ENCODE measurements at places on chromosomes 11 and 22.

DNA sequence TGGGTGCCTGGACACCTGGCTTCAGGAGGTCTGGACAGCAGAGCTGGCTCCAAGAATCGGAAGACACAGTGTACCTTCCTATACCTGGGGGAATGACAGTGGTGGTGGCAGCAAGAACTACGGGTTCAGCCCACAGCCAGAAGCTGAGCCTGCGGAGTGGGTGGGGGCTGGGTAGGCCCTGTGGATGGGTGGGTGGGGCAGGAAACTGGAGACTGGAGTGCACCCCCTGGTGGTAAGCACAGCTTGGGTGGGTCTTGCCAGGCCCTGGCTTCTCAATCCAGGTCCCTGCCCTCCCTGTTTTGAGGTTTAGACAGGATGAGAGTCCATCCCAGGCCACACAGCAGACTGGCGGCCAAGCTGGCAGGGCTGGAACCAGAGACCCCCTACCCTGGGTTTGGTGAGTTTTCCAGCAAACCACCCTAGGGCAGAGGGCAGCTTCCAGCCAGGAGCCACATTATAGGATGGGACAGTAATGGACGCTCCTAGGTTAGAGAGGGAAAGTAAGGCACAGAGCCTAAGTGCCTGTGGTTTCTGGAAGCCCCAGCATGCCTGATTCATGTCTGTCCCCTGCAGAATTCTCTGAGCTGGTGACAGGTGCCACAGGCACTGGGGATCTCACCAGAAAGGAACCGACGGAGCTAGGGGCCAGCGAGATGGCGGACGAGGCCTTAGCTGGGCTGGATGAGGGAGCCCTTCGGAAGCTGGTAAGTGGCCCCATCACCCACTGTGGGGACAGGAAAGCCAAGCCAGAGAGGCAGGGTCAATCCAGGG is 1.7 kb downstream of the SMTN start:
- no peak for DNase-seq

GRCh38 chr11:95231881-95232605 is 1.0 kb upstream of the SESN3 start:
- DNase-seq = peak; percentile 55

DNA sequence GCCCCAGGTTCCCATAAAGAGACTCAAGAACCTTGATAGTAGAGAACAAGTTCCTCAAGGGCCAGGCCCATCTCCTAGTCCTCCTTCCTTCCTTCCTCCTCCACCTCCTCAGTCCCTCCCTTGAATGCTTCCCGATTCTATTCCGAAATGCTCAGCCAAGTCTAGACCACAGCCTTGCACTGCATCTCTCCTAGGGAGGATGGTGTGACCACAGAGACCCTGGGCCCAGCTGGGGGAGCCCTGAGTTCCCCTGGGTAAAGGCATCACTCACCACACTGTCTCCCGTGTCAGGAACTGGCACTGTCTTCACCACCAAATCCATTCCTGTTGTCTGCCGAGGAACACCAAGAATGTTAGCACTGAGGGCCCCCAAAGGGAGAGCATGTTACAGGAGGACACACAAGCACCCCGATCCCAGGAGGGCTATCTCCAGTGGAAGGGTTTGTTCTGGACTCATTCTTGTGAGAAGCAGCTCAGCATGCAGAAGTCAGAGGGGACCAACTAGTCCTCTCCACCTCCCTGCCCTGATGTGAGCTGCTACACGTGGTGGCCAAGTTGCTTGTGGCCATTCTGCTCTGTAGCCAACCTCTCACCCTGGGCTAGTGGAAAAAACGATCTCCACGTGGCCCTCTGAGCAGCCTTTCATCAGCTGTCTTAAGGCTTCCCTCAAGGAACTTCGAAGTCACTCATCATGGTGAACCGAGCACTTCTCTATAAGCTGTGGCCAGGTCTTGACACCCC is 8.7 kb downstream of the IFT27 start:
- DNase-seq = no peak

DNA sequence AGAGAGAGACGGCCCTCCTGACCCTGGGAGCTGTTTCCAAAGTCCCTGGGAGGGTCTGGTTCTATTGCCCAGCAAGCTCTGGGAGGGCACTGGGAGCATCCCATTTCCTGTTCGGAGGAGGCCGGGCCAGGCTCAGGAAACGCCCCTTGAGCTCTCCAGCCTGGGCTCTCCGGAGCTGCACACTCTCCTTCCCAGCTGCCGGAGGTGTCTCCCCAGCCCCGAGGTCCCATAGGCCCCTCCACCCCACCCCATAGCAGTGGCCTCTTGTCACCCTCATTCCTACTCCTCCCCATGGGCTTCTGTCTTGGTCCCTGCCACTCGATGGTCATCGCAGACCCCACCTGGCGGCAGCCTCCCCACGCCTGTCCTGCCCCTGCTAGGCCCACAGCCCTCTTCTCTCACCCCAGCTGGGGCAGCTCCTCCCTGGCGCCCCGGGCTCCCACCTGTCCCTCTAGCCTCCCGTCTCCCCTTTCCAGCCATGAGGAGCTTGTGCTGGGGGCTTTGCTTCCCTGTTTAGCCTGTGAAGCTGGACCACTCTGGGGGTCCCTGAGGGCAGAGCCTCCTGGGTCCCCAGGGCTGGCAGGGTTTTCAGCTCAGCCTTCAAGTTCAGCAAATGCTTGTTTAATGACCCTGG is 2.8 kb downstream of the TSPAN32 start:
- DNase-seq = no peak

- no peak for DNase-seq
Measured at GRCh38 chr11:96863520-96863919, 473.7 kb downstream of the JRKL start.

- DNase-seq = no peak
Measured at GRCh38 chr22:48488611-48489511, 1338.8 kb downstream of the BRD1 start.

GRCh38 chr22:19971276-19972124 is 29.9 kb upstream of the TXNRD2 start:
- DNase-seq = no peak

DNA sequence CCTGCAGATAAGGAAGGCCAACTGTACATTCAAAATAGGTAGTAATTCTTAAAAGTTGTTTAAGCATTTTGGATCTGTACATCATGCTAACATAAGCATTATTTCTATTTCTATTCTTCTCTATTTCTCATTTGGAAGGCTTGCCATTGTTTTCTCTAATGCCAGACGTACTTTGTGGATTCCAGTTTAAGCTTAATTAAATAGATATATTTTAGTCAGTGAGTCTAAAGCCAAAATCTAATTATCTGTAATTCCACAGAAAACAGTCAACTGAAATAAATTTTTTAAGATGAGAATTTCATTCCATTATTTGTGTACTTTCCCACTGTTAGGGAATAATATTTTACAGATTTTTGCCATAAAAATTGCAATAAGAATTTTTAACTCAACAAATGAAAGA is 123.0 kb downstream of the LUZP2 start:
- no peak for DNase-seq

DNA sequence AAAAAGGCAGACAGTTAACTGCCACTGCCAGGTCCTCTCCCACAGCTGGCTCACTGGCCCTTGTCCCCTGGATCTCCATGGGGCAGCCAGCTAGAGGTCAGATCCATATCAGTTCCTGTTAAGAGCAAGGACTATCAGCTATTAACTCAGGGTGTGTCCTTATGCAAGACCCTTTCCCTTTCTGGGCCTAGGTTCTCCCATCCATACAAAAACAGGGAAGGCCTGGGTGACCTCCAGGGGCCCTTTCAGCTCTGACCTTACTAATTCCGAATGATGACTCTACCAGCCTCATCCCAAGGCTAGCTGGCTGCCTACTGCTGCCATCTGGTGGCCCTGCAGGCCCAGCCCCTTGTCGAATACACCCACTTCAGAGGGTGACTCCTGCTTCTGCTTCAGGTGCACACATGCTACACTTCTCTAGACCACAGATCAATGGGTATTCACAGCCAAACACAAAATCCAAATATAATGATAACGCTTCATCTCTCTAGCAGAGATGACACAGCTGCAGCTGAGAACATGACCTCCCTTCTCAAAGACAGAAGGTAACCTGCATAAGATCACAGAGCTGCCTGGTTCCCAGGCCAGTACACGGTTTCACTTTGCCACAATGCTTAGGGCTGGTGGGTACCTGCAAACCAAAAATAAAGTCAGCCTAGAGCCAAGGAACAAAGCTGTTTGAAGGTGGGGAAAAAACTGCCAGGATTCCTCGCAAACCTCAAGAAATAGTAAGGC is 34.1 kb downstream of the SERGEF start:
- DNase-seq = no peak

DNA sequence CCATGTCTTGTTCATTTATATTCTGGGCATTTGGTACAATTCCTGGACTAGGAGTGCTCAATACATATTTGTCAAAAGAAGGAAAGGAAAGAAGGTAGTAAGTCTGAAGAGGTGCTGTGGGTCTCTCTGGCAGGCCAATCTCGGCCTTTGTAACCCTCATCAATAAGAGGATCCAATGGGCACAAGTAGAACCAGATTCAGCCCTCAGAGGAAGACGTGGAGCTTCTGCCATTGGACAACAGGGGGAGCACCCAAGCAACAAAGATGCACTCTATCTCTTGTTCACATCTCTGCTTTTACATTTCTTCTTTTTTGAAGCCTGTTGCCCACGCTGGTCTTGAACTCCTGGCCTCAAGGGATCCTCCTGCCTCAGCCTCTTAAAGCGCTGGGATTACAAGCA is 2.2 kb upstream of the VPS11 start:
- no peak for DNase-seq

- DNase-seq = no peak
Measured at GRCh38 chr11:77027275-77027674, 6.9 kb upstream of the B3GNT6 start.

- DNase-seq = no peak
Measured at GRCh38 chr11:101428918-101429317, 154.9 kb downstream of the TRPC6 start.

DNA sequence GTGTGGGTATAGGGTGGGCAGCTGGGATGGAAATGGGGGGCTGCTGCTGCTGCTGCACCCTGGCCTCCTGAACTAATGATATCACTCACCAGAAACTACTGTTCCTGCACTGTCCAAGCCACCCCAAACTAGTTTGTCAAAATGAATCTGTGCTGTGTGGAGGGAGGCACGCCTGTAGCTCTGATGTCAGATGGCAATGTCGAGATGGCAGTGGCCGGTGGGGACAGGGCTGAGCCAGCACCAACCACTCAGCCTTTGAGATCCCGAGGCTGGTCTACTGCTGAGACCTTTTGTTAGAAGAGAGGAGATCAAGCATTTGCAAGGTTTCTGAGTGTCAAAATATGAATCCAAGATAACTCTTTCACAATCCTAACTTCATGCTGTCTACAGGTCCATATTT is 1.3 kb downstream of the RAG1 start:
- no peak for DNase-seq

GRCh38 chr11:73077454-73077853 is 64.7 kb downstream of the FCHSD2 start:
- DNase-seq = no peak

GRCh38 chr11:12547953-12548650 is 126.1 kb upstream of the TEAD1 start:
- no peak for DNase-seq

GRCh38 chr11:112941104-112941503 is 20.1 kb upstream of the NCAM1 start:
- no peak for DNase-seq

DNA sequence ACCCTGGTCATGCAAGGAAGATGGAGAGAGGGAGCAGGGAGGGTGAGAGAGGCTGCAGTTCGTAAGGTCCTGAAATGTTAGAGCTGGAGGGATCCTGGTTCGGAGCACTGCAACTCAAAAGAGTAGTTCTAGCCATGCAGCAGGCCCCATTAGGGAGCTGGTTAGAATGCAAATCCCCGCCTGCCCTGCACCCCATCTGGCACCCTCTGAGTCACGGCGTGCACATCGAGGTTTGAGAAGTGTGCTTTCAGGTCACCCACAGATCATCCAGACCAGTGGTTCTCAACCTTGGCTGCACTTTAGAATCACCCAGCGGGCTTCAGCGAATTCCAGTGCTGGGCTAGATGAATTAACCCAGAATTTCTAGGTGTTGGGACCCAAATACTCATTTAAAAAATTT is 48.2 kb downstream of the ST3GAL4 start:
- DNase-seq = no peak

GRCh38 chr11:10413268-10413667 is 41.8 kb upstream of the AMPD3 start:
- DNase-seq = peak; percentile 9

DNA sequence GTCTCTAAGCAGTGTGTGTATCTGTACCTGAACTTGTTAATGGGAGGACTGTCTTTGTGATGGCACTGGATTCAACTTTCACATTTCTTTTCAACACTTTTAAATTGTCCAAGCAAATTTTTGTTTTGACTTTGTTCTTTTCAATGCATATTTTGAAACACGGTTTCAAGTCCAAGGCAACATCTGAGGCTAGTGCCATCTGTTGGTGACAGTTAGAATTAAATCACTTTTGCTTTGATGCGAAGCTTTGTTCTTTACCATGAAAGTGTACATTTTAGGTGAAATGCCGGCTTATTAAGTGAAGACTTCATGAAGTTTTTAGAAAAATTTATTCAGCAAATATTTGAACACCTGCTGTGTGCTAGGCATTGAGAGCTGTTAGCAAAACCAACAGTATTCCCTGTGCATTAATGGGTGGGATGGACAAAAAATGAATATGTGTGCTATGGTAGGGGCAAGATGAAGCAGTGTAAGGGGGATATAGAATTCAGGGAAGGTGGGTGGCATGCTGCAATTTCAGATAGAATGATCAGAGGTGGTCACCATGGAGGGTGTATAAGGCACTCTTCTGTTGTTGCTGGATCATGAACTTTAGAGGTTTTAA is 70.2 kb downstream of the DDX10 start:
- no peak for DNase-seq

DNA sequence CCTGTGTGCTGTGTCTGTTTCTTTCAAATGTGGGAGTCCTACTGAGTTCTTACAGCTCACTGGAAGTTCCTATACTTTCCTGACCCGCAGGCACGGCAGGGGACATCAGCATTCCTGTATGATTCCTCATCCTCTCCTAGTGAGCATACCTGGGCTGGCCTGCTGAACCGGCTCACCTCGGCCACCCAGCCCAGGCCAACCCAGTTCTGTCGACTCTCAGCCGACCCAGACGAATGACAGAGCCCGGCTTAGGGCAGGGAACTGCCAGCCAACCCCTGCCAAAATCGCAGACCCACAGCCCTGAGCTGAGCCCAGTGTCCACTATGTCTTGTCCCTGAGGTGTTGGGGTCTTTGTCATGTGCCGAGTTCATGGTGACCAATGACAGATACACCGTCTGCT is 339.7 kb downstream of the BRD1 start:
- DNase-seq = no peak

GRCh38 chr11:122686111-122686510 is 30.6 kb downstream of the UBASH3B start:
- no peak for DNase-seq

DNA sequence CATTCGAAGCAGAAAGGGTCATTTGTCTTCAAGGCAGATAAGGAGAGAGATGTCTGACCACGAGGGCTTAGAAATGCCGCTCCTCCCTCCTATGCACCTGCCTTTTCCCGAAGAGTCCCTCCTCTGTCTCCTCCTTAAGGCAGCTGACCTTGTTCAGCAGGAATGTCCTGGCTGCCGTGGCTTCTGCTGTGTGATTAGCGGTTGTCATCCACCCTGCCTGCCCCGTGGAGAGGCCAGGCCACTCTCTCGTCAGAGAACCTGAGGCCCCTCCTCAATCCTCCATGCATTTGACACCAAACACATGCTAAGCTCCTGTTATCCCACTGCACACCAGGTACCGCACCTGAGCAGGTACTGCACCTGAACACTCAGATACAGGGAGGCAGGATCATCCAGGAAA is 834.6 kb downstream of the TBC1D22A start:
- DNase-seq = no peak
